Activated naive CD4-positive, alpha-beta T cell treated with anti-CD3 and anti-CD28 coated beads, Interleukin-2, amount 50 U/mL, for 16 hours (primary cell): ENCODE measurements at places on chromosomes 3 and 15.

DNA sequence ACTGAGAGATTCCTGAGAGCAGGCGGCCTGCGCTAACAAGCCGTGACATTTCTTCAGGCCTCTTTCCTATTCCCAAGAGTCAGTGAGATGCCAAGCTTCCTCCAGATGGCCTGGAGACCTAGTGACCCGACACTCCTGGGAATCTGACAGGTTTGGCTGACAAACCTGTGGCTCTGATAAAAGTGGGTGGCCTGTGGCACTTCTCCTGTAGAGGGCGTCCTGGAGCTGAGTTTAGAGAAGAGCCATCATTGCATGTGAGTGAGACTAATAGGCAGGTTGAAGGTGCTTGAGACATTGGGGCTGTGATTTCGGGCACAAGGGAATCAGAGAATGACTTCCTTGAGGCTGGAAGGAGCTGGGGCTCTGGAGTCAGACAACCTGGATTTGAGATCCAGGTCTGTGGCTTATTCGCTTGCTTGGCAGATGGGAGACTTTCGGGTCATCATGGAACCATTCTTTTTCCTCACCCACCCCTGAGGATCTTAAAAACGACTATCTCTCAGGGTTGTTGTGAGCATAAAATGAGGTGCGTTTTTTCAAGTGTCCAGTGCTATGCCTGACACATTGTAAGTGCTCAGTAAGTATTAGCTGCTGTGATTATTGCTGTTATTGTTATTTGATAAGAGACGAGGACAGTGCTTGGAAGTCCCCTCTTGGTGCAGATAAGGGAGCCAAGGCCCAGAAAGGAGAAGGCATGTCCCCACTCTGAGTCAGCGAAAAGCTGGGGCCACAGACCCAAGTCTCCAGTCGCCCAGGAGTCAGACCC lies 77.2 kb downstream of the SCN10A start:
- no peak for DNase-seq

GRCh38 chr3:66372681-66373350 lies 128.0 kb downstream of the LRIG1 start:
- no peak for DNase-seq

DNA sequence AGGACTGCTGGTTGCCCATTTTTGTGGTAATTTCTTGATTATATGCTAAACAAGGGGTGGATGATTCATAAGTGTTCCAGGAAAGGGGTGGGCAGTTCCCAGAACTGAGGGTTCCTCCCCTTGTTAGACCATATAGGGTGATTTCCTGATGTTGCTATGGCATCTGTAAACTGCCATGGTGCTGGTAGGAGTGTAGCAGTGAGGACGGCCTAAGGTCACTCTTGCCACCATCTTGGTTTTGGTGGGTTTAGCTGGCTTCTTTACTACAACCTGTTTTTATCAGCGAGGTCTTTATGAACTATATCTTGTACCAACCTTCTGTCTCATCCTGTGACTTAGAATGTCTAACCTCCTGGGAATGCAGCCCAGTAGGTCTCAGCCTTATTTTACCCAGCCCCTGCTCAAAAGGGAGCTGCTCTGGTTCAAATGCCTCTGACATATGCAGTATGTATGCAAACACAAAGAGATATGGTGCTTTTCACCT lies 46.2 kb downstream of the C3orf38 start:
- peak; percentile 12 for DNase-seq

DNA sequence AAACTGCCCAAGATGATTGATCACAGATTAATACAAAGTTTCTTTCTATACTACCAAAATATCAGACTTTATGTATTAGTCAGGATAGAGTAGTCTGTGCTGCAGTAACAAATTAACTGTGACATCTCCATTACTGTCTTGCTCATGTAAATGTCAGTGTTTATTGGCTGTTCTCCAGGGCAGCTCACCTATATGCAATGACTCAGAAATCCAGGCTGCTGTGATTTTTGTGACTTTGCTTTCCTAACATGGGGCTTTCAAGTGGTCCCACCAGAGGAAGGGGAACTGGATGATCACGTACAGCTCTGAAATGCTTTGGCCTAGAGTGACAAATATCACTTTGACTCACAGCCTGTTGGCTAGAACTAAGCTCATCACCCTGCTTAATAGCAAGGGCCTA lies 12.9 kb downstream of the PLS1 start:
- no peak for DNase-seq

- DNase-seq: no peak
These were observed 300.1 kb upstream of the LYSMD4 start for GRCh38 chr15:100033140-100033857.

- DNase-seq: no peak
These were observed 5.9 kb downstream of the ZBTB20 start for GRCh38 chr3:115141033-115141757.

GRCh38 chr15:66803182-66803729 lies 101.2 kb downstream of the SMAD6 start:
- no peak for DNase-seq
